Large intestine (tissue), 12 donors: ENCODE measurements at places on chromosomes 2 and 18. TPM values are rescaled to one million over a fixed set of nuclear protein-coding genes. Genes with fewer than 3 reads are reported as not detected.

- no peak for DNase-seq
These were observed 46.3 kb downstream of the CABLES1 start for GRCh38 chr18:23181547-23181946.

DNA sequence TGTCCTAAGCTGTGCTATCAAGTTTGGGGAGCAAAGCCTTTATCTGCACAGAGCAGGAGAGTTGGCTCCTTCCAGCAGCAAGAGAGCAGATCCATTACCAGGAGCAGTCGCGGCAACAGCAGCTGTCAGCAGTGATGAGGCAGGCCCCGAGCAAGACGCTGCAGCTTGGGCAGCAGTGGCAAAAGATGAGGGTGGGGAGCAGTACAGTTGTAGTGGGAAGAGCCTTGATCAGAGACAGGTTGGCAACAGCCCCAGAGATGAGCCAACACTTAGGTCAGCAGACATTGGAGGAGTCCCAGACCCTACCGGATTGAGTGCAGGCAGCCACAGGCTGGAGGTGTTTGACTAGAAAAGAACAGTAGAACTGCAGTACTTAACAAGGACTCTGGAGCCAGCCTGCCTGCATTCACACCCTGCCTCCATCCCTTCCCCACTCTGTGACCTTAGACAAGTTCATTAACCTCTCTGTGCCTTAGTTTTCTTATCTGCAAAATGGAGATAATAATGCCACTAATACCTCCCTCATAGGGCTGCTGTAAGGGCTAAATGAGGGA is 117.1 kb upstream of the SERTAD2 start:
- DNase-seq, result no peak

GRCh38 chr18:49926106-49926745 is 112.9 kb upstream of the ACAA2 start:
- DNase-seq, result no peak

GRCh38 chr2:35741556-35741955 is 614.0 kb upstream of the CRIM1 start:
- no peak for DNase-seq

DNA sequence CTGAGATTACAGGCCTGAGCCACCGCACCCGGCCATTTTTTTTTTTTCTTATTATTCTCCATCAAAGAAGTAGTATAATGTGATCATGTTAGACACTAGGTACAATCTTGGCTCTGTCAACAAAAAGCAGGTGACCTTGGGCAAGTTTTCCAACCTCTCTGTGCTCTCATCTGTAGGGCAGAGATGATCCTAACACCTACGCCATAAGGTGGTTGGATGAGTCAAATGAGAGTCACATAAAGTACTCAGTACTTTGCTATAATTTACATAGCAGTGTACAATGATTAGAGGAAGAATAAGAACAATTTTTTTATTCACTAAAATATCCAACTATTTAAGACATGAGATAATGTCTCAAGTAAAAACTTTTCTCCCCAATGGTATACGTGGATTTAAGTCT is 128.6 kb downstream of the TGIF1 start:
- DNase-seq, result no peak

DNA sequence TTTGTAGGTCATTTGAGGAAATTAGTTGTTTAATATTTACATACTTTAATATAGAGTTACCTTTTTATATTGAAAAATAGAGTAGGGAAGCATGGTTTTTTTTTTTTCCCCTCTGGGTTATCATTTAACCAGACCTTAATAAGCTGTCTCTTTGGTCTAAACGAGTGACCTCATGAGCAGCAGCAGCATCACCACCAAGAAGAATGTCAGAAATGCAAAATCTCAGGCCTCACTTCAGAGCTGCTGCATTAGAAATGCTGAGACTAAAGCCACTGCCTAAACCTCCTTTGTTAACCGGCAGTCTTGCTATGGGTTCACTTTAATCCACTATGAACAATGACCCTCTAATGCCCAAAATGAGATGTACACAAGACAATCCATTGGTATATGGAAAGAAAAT is 733.7 kb upstream of the FAM98A start:
- DNase-seq, result no peak

DNA sequence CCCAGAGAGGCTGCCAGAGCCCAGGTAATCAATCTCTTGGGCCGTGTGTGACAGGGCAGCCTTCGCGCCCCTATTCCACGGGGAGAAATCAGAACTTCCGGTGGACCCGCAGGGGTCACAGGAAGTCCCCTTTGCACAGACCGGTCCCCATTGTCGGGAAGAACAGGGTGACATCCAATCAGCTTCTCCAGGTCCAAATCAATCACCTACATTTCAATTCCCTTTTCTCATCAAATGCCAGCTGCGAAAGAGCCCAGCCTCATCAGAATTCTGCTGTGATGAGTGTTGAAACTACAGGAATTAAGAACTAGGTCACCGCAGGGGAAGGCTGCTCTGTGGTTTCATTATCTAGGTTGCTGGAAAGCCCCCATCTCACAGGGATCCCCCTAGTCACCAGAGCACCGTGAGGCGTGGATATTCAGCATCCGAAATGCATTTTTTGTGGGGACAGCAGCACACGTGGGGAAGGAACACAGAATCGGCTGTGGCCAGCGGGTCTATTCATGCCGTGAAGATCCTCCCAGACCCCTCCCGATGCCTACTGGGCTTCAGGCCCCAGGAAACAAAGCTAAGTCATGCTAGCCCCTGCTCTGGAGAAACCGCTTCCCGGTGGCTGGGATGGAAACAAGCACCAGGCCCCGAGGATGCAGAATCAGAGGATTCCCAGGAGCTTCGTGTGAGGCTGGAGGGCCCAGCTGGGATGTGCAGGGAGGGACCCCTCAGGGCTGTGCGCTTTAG is 193.7 kb upstream of the ID2 start:
- no peak for DNase-seq

DNA sequence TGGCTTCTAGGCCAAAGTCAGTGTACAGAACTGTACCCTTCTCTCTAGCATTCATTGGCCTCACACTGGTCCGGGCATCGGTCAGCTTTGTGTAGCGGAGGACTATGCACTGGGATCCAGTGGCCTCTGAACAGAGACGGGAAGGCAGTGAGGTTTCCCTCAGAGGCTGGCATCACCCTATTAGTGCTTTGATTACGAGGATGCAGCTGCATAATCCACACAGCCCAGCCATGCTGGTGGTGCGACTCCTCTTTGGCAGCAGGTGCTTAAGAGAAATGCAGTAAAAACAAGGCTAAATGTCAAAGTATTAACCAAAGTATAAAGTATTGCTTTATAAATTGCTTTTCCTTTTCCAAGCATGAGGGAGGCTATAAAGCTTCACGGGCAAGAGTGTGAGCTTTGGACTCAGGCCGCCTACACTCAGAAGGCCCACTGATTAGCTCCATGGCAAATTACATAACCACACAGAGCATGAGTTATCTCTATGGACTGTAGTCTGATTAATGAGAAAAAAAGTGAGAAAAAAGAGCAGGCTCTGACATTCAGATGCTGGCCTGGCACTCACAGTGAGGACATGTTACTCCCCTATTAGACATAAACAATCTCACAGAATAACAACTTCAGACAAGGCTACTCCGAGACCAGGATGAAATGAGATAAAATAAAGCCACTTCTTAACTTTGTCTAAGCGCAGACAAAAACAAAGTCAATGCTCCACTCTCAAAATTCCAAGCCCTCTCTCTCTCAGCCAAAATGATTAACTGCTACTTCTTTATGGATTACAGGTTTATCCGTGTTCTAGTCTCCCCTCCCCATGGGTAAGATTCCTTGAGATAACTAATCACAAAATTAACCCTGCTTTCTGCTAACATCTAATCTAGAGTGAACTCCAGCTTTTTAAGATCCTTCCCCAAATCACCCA is 6.4 kb upstream of the CRYGC start:
- peak; percentile 93 for DNase-seq

GRCh38 chr2:217650716-217651360 is 352.0 kb downstream of the TNS1 start:
- DNase-seq, result peak; percentile 78

DNA sequence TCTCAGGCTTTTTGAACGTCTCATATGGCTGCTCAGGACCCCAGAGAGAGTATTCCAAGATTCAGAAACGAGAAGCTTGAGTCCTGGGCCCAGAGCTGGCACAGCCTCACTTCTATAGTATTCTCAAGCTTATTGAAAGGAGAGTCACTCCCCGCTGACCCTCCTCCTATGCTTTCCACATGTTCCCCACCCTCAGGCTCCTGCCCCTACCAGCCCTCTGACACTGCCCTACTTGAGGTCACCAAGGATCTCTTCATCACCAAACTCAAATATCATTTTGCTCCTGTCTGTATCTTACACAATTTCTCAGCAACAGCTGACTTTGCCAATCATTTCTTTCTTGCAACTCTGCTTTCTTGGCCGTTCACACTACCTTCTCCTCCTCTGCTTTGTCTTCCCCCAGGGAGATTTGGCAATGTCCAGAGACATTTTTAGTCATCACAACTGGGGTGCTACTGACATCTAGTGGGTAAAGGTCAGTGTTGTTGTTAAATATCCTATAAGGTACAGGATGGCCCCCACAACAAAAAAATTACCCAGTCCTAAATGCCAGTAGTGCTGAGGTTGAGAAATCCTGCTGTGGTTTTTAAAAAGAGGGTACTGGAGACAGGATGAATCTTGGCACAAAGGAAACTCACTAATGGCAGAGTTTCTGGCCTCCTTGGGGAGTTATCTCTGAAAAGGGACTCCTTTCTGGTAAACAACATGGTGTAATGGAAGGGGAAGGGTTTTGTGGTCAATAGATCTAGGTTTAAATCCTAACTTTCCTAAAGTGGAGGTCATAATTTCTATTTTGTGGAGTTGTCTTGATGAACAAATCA is 26.9 kb upstream of the INSIG2 start:
- DNase-seq, result no peak

LRRTM4 gene
- 1.2 TPM for polyA plus RNA-seq

GBX2 gene
- polyA plus RNA-seq, result not detected

SEMA4F gene
- 2.9 TPM for polyA plus RNA-seq

KCNF1 gene
- 1.3 TPM for polyA plus RNA-seq

PTPN2 gene
- 55.3 TPM for polyA plus RNA-seq

LRRTM1 gene
- 3.1 TPM for polyA plus RNA-seq

MAL gene
- polyA plus RNA-seq, result 0.30 TPM

ESCO1 gene
- 21.1 TPM for polyA plus RNA-seq

MDH1B gene
- 0.69 TPM for polyA plus RNA-seq
